ENCODE measurements at places on chromosomes 2 and 18.

DNA sequence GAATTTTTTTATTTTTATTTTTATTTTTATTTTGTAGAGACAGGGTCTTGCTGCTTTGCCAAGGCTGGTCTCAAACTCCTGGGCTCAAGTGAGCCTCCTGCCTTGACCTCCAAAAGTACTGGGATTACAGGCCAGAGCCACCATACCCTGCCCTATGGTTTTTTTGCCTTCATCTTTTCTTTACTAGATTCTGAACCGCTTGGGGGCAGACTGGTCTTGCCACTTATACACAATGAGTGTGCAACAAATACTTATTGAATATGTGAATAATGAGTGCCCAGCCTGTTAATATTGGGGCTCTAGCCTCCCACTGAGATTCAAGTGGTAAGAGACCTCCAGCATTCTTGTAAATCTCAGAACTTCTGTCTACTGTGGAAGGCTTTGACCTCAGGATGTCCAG lies 3.9 kb downstream of the NCK2 start:
- DNase-seq: no peak

DNA sequence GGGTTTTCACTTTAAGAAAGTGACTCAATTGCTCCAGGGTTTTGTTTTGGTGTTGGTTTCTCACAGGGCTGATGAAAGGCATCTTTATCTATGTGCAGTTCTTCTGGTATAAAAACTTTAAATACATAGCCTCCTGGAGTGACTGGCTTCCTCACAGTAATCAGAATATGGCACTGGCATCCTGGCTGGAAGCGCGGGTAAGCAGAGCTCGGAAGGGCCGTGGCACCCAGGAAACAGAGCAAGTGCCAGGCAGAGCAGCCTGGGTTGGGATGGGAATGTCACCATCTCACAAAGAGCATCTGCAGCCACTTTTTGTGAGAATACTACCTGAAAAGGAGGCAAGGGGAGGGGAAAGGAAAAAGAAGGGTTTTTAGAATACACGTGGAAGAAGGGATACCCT lies 534.7 kb downstream of the PLCL1 start:
- DNase-seq: no peak

DNA sequence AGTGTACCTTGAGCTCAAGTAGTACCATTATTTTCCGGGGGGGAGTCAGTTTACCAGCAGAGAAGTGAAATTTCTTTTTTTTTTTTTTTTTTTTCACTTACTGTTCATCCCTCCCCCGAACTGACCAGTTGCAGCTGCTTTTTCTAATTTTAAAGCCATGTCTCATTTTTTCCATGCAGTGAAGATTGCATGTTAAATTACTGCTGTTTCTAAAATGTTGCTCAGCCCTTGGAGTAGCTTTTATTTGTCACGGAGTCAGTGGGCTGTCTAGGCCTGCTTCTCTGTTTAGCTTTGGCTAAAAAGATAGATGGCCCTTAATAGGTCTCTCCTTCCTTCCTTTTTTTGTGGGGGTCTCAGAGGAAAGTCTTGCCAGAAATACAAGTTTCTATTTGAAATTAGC lies 70.2 kb downstream of the NGEF start:
- no peak for DNase-seq

DNA sequence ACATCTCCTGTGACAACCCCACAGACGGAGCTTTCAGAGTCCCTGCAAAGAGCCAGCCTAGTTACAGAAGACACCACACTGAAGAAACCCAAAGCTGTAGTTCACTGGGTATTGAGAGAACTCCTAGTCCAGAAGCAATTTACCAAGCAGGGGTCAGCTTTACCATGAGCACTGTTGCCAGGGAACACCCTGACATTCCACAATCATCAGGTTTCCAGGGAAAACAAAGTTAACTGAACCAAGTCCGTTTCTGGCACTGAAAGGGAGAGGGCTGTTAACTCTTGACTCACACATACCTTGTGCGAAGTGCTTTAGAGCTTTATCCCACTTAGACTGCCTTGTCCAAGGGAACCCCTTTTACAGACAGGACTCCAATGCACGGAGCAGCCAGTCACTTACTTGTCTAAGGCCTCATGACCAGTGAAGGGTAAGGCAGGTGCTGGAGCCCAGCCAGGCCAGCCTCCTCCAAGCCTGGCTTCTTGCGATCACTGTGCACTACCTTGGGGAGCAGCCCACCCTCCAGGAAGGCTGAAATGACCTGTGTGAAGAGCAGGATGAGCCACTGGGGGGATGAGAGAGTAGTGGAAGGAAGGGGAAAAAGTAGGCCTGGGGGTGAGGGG lies 53.9 kb downstream of the REEP1 start:
- no peak for DNase-seq

DNA sequence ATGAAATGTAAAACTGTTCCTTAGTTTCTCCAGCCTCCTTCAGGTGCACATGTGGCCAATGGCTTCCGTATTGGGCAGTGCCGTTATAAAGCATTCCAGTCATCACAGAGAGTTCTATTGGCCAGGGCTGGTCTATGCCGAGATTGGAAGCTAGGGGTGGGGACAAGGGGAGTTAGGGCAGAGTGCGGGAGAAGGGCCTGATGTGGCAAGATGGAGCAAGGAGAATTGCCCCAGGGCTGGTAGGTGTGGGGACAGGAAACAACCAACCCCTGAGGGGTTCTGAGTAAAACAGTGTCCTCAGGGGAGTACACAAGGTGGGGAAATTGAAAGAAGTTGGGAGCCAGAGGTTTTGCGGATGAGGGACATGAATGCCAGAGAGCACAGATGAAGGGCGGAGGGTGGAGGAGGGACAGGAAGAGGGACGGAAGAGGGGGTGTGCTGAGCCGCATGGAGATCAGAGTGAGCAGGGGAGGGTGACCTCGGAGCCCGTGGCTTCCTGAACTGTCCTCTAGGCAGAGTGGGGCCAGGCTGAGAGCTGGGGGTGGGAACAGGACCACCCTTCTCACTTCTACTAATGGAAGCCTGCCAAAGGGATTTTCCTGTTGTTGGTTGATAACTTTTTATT lies 9.1 kb upstream of the ATP6V1C2 start:
- no peak for DNase-seq

DNA sequence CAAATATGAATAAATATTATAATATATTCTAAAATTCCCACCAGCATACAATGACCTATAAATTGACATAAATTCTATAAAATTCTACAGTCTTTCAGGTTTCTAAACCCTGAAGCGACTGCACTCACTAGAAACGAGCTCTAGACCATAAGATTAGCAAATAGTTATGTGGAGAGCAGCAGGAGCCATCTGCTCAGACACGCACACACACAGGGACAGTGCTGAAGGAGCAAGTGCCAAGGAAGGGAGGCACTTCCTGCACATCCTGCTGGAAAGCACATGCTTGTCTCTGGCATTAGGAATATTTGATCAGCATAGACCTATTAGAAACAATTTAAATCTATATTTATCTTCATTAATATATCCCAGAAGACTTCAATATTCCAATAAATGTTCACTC lies 713.9 kb upstream of the CDH2 start:
- no peak for DNase-seq

DNA sequence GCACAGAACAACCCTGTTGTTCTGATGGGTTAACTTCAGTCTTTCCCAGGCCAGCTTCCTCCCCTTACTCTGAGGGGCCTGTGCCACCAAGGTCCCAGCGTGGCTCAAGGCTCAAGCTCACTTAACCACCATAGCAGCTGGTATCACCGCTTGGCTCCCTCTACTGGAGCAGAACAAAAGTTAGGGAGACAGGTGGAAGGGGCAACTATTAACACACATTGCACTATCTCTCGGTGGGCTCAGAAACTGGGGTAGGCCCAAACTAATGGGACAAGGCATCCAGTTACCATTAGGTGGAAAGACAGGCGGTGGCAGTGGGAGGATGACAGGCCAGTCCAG lies 88.7 kb upstream of the ATL2 start:
- no peak for DNase-seq

DNA sequence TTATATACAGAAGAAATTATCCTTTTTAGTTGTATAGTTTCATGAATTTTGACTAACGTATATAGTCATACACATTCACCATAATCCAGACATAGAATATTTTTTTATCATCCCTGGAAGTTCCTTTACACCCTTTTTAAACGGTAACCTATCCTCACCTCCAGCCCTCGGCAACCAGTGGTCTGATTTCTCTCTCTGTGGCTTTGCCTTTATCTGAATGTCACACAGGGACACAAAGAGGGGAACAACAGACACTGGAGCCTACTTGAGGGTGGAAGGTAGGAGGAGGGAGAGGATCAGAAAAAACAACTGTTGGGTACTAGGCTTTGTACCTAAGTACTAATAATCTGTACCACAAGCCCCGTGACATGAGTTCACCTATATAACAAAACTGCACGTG lies 191.9 kb downstream of the MC4R start:
- DNase-seq: no peak

- no peak for DNase-seq
Measured at GRCh38 chr2:182818925-182819324, 47.5 kb downstream of the FRZB start.

DNA sequence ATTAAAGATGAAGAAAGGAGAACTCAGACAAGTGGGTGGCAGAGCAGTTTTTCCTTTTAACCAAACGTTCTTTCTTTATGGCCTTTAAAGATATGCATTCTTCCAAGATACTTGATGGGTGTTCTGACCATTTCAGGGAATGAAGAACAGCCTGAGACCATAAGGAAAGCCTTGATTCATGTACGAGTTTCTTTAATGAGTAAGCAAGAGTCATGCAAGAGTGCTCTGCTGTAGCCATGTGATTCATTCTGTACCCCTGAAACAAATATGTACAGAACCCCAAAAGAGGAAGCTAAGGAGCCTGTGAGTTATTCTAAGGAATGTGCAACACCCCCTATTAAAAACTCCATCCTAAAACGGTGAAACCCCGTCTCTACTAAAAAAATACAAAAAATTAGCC lies 372.8 kb downstream of the MTX2 start:
- DNase-seq: no peak

- DNase-seq: no peak
Measured at GRCh38 chr2:64003239-64003638, 16.0 kb downstream of the VPS54 start.
